ENCODE measurements at places on chromosomes 13 and 19. TPM values are rescaled to one million over a fixed set of nuclear protein-coding genes. Genes with fewer than 3 reads are reported as not detected.

PSG2 gene
- not detected for polyA plus RNA-seq

ZNF99 gene
- polyA plus RNA-seq: not detected

HSH2D gene
- 2.2 TPM for polyA plus RNA-seq

CFAP97D2 gene
- polyA plus RNA-seq: not detected

SIGLECL1 gene
- not detected for polyA plus RNA-seq

NEK5 gene
- polyA plus RNA-seq: 0.12 TPM

YJEFN3 gene
- polyA plus RNA-seq: 17.2 TPM

FXYD5 gene
- polyA plus RNA-seq: 167 TPM

LGALS7 gene
- polyA plus RNA-seq: 0.32 TPM

SLC7A1 gene
- polyA plus RNA-seq: 26.8 TPM

IZUMO2 gene
- polyA plus RNA-seq: 1.9 TPM

CDADC1 gene
- 1.3 TPM for polyA plus RNA-seq

RCBTB2 gene
- polyA plus RNA-seq: 5.2 TPM

NLRP9 gene
- polyA plus RNA-seq: not detected

- DNase-seq: no peak
Observed at GRCh38 chr19:2294687-2295335, 12.8 kb upstream of the PEAK3 start.

- no peak for DNase-seq
Observed at GRCh38 chr19:18972301-18972811, 31.3 kb upstream of the HOMER3 start.

- DNase-seq: no peak
Observed at GRCh38 chr13:51341791-51342190, 2.3 kb downstream of the SERPINE3 start.

DNA sequence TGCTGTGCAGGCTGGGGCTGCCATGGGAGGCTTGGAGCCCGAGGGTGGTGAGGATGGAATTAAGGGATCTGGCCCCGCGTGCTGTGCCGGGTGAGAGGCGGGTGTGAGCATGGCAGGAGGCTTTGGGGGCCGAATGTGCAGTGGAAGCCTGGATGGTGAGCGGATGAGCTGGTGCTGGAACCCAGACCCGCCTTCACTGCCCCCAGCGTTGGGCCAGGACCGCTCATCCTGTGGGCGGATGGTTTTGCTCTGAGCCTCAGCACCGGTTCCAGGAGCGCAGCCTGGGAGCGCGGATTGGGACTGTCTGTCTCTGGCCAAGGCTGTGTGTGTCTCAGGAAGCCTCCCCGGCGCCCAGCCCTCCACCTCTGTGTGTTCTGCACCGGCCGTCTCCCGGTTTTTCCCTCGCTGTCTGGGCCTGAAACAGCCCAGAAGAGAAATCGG is 16.7 kb downstream of the KDM4B start:
- no peak for DNase-seq

DNA sequence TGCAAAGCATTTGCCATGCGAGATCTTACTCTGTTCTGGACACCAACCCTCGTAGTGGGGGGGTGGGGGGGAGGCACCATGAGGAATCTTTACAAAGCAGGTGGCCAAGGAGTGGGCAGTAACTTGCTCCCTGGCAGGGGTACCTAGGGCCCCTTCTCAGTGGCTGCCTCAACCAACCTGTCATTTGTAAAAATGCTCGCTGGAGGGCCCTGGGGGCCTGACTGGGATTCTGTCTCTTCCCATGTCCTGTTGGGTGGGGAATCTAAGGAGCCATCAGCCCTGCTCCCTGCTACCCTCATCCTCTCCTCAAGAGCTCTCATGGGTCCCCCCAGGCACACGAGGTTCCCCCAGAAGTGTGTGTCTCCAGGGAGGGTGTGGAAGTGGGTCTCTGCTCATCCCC is 1.5 kb downstream of the KCNN1 start:
- DNase-seq: no peak

DNA sequence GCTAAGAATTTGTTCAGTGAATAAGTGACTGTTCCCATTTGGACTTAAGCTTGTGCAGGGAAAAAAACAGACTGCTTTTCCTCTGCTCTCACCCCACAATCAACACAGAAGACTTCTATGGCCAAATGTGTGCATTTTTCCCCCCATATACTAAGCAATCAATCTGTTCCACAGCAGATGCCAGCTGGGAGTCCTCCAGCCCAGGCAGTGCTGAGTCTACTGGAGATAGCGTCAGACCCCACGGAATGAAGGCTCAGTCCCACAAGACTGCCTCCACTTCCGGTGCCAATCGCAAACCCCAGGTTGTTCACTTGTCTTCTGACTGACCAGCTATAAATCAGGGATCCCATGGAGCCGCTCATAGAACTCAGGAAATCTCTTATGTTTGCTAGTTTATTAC is 69.5 kb upstream of the ANKRD10 start:
- no peak for DNase-seq

- no peak for DNase-seq
Observed at GRCh38 chr19:6837525-6837924, 49.9 kb upstream of the ADGRE1 start.

- no peak for DNase-seq
Observed at GRCh38 chr19:5136073-5136855, 167.4 kb downstream of the KDM4B start.

- DNase-seq: no peak
Observed at GRCh38 chr19:7701654-7702457, at the start of gene FCER2. Gene FCER2, minus strand, starts transcription at chr19:7702131. Its CDS starts 2,371 bp downstream, at chr19:7699760.

DNA sequence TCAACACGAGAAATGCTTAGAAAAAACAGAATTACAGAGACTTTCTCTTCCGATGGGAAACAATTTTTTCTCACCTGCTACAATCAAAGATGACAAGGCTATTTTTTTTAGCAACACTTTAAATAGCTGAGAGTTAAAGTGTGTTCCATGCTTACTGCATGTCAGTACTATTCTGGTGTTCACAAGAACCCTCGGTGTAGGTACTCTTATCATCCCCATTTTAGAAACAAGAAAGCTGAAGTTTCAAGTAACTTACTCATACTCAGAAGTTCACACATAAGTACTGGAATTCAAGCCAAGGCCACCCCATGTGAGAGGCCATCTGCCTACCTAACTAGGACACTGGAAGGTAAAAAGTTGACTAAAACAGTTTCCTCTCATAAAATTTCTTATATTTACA is 9.0 kb upstream of the TNFRSF19 start:
- DNase-seq: no peak

- DNase-seq: peak; percentile 96
Observed at GRCh38 chr19:17784201-17785008, 10.5 kb upstream of the B3GNT3 start.

GRCh38 chr19:47187797-47188196 is 43.2 kb downstream of the BBC3 start:
- DNase-seq: no peak

- no peak for DNase-seq
Observed at GRCh38 chr19:10292789-10293636, 3.3 kb downstream of the ICAM5 start.

GRCh38 chr19:30795727-30796126 is 423.5 kb downstream of the ZNF536 start:
- no peak for DNase-seq

- DNase-seq: no peak
Observed at GRCh38 chr13:76414320-76414719, 471.9 kb downstream of the KCTD12 start.

DNA sequence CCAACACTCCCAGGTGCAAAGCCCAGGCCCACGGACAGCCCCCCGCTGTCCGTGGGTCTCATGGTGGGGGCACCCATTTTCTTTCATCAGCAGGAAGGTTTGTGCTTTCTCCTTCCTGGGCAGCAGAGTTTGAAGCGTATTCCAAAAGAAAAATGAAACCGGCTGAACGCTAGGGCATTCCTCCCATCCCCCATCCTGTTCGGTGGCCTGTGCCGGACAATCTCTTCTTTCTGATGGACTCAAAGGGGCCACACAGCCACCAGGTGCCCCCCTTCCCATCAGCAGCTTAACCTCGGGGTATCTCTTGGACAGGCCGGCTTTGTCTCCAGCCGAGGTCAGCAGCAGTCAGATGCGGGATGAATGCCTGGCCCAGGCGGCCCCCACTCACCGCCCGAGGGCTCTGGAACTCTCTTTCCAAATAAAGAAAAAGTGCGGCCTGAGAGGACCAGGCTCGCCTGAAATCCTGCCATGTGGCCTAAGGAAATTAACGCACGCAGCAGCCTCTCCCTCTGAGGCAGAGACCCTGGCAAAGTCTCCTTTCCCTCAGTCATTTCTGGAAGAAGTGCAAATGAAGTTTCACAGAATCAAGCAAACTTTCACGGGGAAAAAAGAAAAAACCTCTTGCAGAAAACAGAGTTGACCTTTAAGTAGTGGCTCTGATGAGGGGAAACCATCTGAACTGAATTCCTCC is 67.8 kb downstream of the RASA3 start:
- no peak for DNase-seq

GRCh38 chr13:47303626-47304025 is 406.8 kb upstream of the HTR2A start:
- no peak for DNase-seq

- DNase-seq: no peak
Observed at GRCh38 chr19:7888145-7888825, at the start of gene LRRC8E. Gene LRRC8E, plus strand, starts transcription at chr19:7888510. Its CDS starts 7,094 bp downstream, at chr19:7895604.
